Fibroblast of lung (primary cell): ENCODE measurements at places on chromosomes 5 and 9. TPM values are rescaled to one million over a fixed set of nuclear protein-coding genes. Genes with fewer than 3 reads are reported as not detected.

Gene BAAT
- polyA plus RNA-seq: 0.02 and 0.03 TPM in 2 replicates

Gene CATSPER3
- polyA plus RNA-seq: 0.12 and 0.32 TPM in 2 replicates

Gene POLR3G
- 9.1 and 29.7 TPM in 2 replicates for polyA plus RNA-seq

Gene C9orf50
- polyA plus RNA-seq: 0.14 and 0.16 TPM in 2 replicates

Gene SPINK14
- polyA plus RNA-seq: not detected in 2 replicates

Gene CDX1
- polyA plus RNA-seq: 0.09 and 1.8 TPM in 2 replicates

Gene GFPT2
- polyA plus RNA-seq: 6.1 and 24.7 TPM in 2 replicates

Gene UBE2D2
- polyA plus RNA-seq: 52.9 and 56.5 TPM in 2 replicates

Gene GPR107
- polyA plus RNA-seq: 35.0 and 43.5 TPM in 2 replicates

Gene CYSRT1
- polyA plus RNA-seq: 0.19 and 0.25 TPM in 2 replicates

Gene ST8SIA4
- polyA plus RNA-seq: 0.02 and 0.05 TPM in 2 replicates

Gene CARD9
- polyA plus RNA-seq: 0.16 and 0.69 TPM in 2 replicates

Gene MEIKIN
- not detected in 2 replicates for polyA plus RNA-seq

Gene STK32A
- 0.16 and 0.30 TPM in 2 replicates for polyA plus RNA-seq

Gene BARHL1
- not detected in 2 replicates for polyA plus RNA-seq

Gene CCL21
- not detected in 2 replicates for polyA plus RNA-seq

Gene LHX6
- polyA plus RNA-seq: 0.09 TPM in 1 of 2 replicates, not detected in the other

Gene SPINK7
- polyA plus RNA-seq: not detected in 2 replicates

Gene OLFM1
- 2.0 and 7.6 TPM in 2 replicates for polyA plus RNA-seq

Gene ELAVL2
- 0.02 and 0.03 TPM in 2 replicates for polyA plus RNA-seq

Gene DMRT2
- polyA plus RNA-seq: 0.16 TPM in 1 of 2 replicates, not detected in the other

Gene TNFSF8
- not detected in 2 replicates for polyA plus RNA-seq

Gene HTR4
- not detected in 2 replicates for polyA plus RNA-seq

Gene CEMIP2
- polyA plus RNA-seq: 35.1 and 38.7 TPM in 2 replicates

Gene WDR70
- polyA plus RNA-seq: 27.6 and 31.4 TPM in 2 replicates

Gene TNFAIP8
- polyA plus RNA-seq: 23.8 and 36.7 TPM in 2 replicates
